ENCODE measurements at places on chromosomes 6 and 20. TPM values are rescaled to one million over a fixed set of nuclear protein-coding genes. Genes with fewer than 3 reads are reported as not detected.

GRCh38 chr6:16419636-16420336, 181.4 kb downstream of the GMPR start:
- peaks cover 16% of the 10 kb centered on the region for H3K4me1 ChIP-seq
- peak overlapping the region; percentile 70 for H3K27ac ChIP-seq
- no peak overlapping the region for H3K4me3 ChIP-seq
- H3K27me3 ChIP-seq: no peaks in the 10 kb centered on the region

GRCh38 chr20:62301111-62301668, 1.6 kb upstream of the ADRM1 start:
- no peak overlapping the region for H3K4me3 ChIP-seq
- no peak for DNase-seq
- H3K27ac ChIP-seq: no peak overlapping the region
- H3K4me1 ChIP-seq: peaks cover 19% of the 10 kb centered on the region
- H3K36me3 ChIP-seq: peaks cover 30% of the 10 kb centered on the region

DNA sequence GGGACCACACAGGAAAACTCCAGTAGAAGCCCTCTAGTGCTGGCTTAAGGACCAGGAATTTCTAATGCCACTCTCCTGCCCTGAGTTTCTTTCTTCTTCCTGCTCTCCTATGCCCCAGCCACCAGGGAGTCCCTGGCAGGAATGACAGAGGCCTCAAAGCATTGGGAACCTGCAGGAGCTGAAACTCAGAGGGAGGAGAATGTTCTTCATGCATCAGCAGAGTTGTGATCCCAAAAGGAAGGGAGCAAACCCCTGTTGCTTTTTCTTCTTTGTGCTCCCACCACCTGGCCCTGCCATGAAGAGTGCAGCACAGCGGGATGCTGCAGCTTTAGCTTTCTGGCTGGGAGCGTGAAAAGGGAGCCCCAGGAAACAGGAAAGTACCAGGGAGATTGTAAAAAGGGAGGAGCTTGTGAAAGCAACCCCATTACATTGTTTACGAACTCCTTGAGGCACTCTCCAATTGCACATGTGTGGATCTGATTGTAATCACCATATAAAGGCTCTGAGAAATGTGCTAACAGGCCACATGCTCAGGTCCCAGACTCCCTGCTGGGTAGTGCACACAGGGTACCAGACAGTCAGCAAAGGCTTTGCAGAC, 34.7 kb upstream of the FKBP1A start:
- H3K4me1 ChIP-seq: no peaks in the 10 kb centered on the region
- no peak for DNase-seq
- no peaks in the 10 kb centered on the region for H3K27me3 ChIP-seq
- no peaks in the 10 kb centered on the region for H3K36me3 ChIP-seq
- H3K4me3 ChIP-seq: no peak overlapping the region

DNA sequence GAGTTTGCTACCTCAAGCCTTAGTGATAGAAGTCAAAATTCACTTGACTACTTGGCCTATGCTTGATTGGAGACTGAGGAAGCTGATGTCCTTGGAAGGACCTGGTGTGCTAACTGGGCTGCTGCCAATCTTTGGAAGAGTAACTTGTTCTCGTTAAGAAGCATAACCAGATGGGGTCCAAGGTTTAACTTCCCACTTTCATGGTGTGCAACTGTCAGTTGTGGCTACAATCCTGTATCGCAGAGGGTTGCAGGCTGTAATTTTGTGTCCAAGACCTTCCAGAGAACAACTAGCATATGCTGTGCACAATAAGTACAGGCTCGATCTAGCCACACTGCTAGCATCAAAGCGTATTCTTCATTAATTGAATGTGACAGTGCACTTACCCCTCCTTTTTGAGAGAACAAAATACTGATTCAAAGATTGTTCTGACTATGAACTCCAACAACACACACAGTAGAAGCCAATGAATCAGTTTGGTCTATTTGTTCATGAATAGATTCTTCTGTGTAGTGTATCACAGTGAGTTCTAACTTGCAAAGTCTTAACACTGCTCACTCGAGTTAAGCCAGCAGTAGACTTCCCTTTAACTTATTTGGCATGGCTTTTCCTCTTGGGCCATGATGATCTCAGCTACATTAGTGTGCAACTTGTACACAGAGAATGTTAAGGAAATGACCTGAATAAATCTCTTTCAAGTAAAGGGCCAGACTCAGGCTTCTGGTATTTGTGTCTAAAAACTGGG, 15.8 kb upstream of the PLCB1 start:
- H3K4me1 ChIP-seq: no peaks in the 10 kb centered on the region
- no peaks in the 10 kb centered on the region for H3K27me3 ChIP-seq
- DNase-seq: no peak
- no peak overlapping the region for H3K4me3 ChIP-seq

- peaks cover 6% of the 10 kb centered on the region for H3K4me1 ChIP-seq
- H3K27ac ChIP-seq: no peak overlapping the region
- H3K36me3 ChIP-seq: peaks cover 6% of the 10 kb centered on the region
- H3K4me3 ChIP-seq: no peak overlapping the region
- DNase-seq: peak; percentile 11
These were observed 17.4 kb downstream of the HSPA12B start for GRCh38 chr20:3749689-3750531.

GRCh38 chr20:16758454-16759180, 10.5 kb downstream of the OTOR start:
- no peak overlapping the region for H3K27ac ChIP-seq
- H3K36me3 ChIP-seq: no peaks in the 10 kb centered on the region

- no peaks in the 10 kb centered on the region for H3K4me1 ChIP-seq
- no peak for DNase-seq
- no peak overlapping the region for H3K4me3 ChIP-seq
- peaks cover 20% of the 10 kb centered on the region for H3K36me3 ChIP-seq
These were observed 26.2 kb downstream of the CCDC167 start for GRCh38 chr6:37473364-37474095.

- H3K4me1 ChIP-seq: peaks cover 4% of the 10 kb centered on the region
- no peak overlapping the region for H3K27ac ChIP-seq
- no peak overlapping the region for H3K4me3 ChIP-seq
- no peaks in the 10 kb centered on the region for H3K27me3 ChIP-seq
These were observed 17.1 kb downstream of the MYLIP start for GRCh38 chr6:16146028-16146427.

DNA sequence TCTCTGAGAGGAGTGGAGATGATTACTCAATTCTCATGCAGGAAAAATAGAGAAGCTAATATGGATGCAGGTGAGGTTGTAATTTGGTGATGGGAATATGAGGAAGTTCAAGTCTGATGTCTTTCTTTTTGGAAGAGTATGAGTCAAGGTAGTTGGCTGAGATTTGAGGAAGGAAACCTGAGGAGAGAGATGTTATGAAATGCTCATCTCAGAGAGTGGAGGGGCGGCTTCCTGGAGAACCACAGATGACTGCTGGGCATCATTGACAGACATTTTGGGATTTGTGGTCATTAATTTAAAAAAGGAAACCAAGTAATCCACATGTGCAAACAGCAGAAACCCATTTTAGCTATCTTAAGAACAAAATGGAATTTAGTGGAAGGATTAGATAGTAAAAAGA, 72.5 kb upstream of the UST start:
- no peak overlapping the region for H3K4me3 ChIP-seq
- no peaks in the 10 kb centered on the region for H3K4me1 ChIP-seq
- H3K27me3 ChIP-seq: no peaks in the 10 kb centered on the region
- H3K27ac ChIP-seq: no peak overlapping the region
- DNase-seq: no peak

DNA sequence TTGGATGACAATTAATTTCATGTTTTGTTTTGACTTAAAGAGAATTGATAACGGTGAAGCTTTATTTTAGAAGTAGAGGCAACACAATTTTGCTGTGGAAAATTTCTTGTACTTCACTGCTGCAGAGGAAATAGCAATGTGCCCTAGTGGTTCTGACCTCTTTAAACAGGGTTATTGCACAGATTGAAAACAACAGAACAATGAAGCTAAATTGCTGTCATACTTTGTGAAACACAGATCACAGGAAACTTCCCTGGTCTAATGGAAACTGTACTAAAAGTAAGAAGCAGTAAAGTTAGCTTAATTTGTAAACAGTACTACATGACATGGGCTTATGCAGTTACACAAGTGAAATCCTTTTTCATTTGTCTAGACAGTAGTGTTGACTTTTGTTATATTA, 31.3 kb downstream of the OR2A4 start:
- no peak overlapping the region for H3K4me3 ChIP-seq
- no peaks in the 10 kb centered on the region for H3K36me3 ChIP-seq
- H3K4me1 ChIP-seq: no peaks in the 10 kb centered on the region
- DNase-seq: no peak

- H3K4me1 ChIP-seq: peaks cover 26% of the 10 kb centered on the region
- no peaks in the 10 kb centered on the region for H3K36me3 ChIP-seq
- no peak for DNase-seq
- no peak overlapping the region for H3K4me3 ChIP-seq
- no peaks in the 10 kb centered on the region for H3K27me3 ChIP-seq
These were observed 22.2 kb downstream of the HIVEP1 start for GRCh38 chr6:12034349-12034748.

DNA sequence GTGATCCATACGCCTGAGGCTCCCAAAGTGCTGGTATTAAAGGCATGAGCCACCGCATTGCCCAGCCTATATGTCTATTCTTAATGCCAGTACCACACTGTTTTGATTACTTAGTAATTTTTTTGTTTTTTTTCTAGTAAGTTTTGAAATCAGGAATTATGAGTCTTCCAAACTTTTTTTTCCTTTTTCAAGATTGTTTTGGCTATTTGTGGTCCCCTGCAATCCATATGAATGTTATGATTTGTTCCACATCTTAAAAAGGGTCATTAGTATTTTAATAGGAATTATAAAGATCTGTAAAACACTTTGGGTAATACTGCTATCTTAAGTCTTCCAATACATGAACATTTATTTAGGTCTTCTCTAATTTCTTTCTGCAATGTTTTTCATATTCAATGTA, 6.8 kb upstream of the POPDC3 start:
- no peaks in the 10 kb centered on the region for H3K27me3 ChIP-seq
- H3K36me3 ChIP-seq: no peaks in the 10 kb centered on the region
- no peaks in the 10 kb centered on the region for H3K4me1 ChIP-seq
- H3K4me3 ChIP-seq: no peak overlapping the region
- DNase-seq: no peak

DNA sequence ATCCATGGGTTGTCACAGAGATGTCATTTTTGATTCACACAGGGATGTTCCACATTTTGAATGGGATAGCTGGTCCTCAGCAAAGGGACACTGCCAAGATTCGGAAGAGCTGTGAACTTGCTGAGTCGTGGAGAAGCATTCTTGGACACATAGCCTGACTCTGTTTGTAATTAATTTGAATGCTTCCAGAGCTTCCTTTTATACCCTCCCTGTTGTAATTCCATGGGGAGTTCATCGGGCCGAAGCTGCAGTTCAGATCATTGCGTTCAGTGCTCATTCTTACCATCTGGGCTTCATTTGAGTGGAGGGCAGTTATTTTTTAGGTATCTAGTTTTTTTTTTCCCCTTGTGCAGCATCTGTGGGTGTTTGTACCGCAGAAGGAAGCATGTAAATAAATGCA, 126.5 kb downstream of the SLC24A3 start:
- H3K4me3 ChIP-seq: no peak overlapping the region
- no peak overlapping the region for H3K27ac ChIP-seq
- H3K4me1 ChIP-seq: no peaks in the 10 kb centered on the region
- no peak for DNase-seq

DNA sequence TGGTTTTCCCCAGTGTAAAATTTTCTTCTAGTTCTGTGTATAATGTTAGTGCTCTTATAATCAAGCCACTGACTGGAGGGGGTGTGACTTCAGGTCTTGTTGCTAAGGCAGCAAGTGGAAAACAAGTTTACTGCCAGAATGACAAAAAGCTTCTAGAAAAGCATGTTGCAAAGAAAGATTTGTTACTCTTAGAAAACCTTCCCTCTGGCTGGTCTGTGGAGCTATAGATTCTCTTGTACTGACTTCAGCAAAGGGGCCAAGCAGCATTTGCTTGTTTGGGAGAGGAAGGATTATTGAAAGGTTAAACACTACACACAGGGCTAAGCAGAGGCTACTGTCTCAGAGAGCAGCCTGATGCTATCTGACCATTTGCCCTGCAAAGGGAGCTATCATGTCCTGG, 288.8 kb downstream of the BTBD9 start:
- H3K36me3 ChIP-seq: no peaks in the 10 kb centered on the region
- no peak for DNase-seq
- no peaks in the 10 kb centered on the region for H3K4me1 ChIP-seq
- no peak overlapping the region for H3K27ac ChIP-seq
- H3K27me3 ChIP-seq: no peaks in the 10 kb centered on the region

GRCh38 chr6:134111062-134111677, 58.7 kb upstream of the SLC2A12 start:
- peak; percentile 59 for DNase-seq
- H3K4me1 ChIP-seq: no peaks in the 10 kb centered on the region
- H3K36me3 ChIP-seq: no peaks in the 10 kb centered on the region
- no peak overlapping the region for H3K27ac ChIP-seq

DNA sequence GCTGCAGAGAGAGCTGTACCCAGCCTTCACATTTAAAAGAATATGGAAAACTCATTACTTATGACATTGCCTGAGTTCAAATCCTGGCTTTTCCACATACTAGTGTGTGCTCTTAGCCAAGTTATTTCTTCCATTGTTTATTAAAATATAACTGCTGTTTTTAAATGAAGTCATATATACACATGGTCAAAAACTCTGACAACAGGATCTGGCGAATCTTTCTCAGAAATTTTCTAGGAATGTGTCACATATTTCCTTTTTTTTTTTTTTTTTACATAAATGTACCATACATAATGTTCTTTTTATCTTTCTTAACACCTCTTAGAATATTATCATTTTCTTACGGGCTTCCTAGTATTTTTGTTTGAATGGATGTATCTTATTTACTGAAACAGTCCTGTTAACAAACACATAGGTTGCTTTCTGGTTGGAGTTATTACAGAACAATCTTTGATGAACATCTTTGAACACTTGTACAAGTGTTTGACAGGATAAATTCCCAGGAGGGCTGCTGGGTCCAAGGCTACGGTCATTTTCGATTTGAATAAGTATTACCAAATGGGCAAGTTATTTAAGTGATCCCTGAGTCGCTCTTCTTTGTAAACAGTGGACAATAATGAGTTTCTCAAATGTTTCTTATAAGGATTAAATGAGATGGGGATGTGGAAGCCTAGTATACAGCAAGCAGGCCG, 1.6 kb upstream of the SNX9 start:
- H3K4me1 ChIP-seq: peaks cover 9% of the 10 kb centered on the region
- H3K36me3 ChIP-seq: no peaks in the 10 kb centered on the region
- no peaks in the 10 kb centered on the region for H3K27me3 ChIP-seq
- DNase-seq: no peak

- H3K27ac ChIP-seq: no peak overlapping the region
- H3K36me3 ChIP-seq: no peaks in the 10 kb centered on the region
- DNase-seq: no peak
- no peak overlapping the region for H3K4me3 ChIP-seq
- H3K4me1 ChIP-seq: no peaks in the 10 kb centered on the region
These were observed 105.3 kb upstream of the KCNG1 start for GRCh38 chr20:51128198-51128597.

GNAS-AS1 gene
- total RNA-seq: 2.0 TPM

MUC21 gene
- not detected for total RNA-seq

AIF1 gene
- total RNA-seq: 71.0 TPM

EMILIN3 gene
- total RNA-seq: not detected

CRISP3 gene
- total RNA-seq: not detected

SPACA1 gene
- not detected for total RNA-seq
